Caudate nucleus (tissue), 63 donors: ENCODE measurements at places on chromosomes 13 and 19.
A peak's percentile ranks its signal among the peaks of the same experiment; 100 is the strongest.

DNA sequence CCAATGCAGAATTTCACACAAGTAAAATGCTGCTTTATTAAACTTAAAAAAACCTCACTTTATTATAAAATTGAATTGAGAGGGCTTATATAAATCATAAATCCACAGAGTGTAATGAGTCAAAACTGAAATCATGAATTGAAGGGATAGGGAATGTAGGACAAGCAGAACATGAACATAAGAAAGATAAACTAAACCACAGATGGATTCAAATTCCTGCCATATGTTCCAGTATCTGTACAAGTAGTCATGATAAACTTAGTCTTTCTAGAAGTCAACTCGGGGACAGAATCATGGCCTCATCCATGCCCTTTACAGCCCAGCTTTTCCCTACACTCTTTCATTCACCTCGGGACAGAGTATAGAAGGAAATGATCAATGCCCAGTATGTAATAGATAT is 16.6 kb downstream of the LMO7 start:
- no peak for DNase-seq

DNA sequence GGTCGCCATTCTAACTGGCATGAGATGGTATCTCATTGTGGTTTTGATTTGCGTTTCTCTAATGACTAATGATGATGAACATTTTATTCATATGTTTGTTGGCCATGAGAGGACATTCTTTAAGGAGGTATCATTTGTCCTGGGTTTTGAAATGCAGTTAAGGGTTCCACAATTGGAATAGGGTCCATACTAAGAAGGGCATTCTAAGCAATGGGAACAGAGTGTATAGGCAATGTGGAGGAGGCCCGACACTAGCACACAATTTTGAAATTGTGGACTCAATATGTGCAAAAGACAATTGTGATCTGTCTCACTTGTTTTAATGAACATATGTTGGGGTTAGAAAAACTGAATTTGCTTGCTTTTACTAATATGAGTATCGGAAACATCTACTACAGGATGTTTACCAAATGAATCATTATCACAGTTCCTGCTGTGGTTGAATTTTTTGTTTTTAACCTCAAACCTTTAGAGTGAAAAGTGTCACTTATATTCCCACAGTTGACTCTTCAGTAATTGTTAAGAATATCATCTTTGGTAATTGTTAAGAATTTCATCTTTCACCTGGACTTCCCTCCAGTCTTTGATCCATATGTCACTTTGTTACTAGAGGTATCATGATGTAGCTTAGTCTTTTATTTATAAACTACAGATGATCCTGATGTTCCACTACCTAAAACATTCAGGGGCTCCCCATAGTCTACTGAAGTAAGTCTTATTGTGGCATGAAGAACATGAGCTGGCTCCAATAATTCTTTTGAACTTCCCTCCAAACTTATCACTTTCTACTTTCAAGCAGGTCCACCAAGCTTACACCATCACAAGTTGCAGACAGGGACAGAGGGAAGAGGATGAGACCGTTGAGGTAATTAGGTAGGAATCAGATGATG is 109.7 kb upstream of the KLF12 start:
- DNase-seq: no peak

GRCh38 chr19:10533646-10534386 is 9.9 kb upstream of the ATG4D start:
- DNase-seq: no peak

GRCh38 chr19:41612483-41612882 is 14.4 kb downstream of the CEACAM4 start:
- no peak for DNase-seq

GRCh38 chr19:30227661-30228112 is 144.5 kb upstream of the ZNF536 start:
- no peak for DNase-seq

GRCh38 chr19:45254044-45254531 is 3.0 kb downstream of the MARK4 start:
- no peak for DNase-seq

DNA sequence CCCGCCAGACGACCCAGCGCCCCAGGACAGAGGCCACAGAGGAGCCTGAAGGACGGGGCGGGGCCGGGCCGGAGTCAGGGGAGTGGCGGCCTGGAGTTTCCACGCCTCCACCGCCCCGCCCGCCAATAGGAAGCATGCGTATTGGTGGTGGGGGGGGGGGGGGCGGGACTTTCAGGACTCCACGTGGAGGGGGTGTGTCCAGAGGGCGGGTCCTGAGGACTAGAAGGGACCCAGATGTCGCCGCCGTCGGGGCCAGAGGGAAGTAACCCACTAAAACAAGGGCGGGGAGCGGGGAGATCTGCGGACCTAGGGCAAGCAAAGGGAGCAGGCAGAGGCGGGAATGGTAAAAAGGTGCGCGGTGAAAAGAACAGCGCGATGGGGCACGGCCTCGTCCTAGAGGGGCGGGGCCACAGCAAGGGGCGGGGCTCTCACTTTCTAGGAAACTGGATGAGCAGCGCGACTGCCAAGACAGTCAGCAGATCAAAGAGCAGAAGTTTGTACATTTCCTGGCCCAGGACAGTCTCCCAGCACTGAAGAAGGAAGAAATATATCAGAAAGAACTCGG is 2.8 kb upstream of the LENG1 start:
- no peak for DNase-seq

GRCh38 chr19:11942008-11942842 is 17.3 kb downstream of the ZNF700 start:
- DNase-seq: no peak

DNA sequence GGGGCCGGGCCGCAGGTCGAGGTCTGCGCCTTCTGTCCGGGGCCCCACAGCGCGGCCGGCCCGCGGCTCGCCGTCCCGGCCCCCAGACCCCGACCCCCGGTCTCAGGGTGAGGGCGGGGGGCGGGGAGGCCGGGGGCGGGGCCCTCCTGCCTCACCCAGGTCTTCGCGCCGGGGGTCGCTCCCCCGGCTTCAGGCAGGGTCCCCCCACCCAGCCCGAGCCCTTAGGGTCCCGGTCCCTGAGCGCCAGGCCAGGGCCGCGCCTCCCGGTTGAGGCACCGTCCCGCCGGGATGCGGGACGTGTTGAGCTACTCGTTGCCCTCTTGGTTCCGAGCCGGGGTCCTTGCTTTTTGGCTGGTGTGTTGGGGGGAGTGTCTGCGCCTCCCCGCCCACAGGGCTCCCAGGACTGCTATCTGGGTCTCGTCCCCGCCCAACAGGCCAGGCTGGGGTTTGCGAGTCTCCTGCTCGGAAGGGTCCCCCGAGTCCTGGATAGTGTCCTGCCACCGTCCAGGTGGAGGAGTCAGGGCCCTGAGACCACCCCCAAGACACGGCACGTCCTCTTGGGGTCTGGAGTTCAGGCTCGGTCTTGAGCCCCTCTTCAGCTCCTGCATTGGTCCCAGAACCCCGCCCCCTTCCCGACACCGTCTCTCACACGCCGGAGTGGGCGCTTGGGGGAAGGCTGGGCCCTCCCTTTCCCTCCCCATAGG is 452 bp downstream of the PIAS4 start:
- DNase-seq: no peak

GRCh38 chr13:53285896-53286430 is 257.4 kb downstream of the OLFM4 start:
- DNase-seq: no peak

GRCh38 chr19:48819366-48819816 is 8.6 kb upstream of the BCAT2 start:
- no peak for DNase-seq

GRCh38 chr13:100069278-100069677 is 19.6 kb upstream of the PCCA start:
- DNase-seq: no peak

GRCh38 chr13:113836768-113837559 is 26.9 kb downstream of the GAS6 start:
- DNase-seq: no peak

GRCh38 chr13:91270031-91270430 is 77.5 kb upstream of the MIR17HG start:
- DNase-seq: no peak

DNA sequence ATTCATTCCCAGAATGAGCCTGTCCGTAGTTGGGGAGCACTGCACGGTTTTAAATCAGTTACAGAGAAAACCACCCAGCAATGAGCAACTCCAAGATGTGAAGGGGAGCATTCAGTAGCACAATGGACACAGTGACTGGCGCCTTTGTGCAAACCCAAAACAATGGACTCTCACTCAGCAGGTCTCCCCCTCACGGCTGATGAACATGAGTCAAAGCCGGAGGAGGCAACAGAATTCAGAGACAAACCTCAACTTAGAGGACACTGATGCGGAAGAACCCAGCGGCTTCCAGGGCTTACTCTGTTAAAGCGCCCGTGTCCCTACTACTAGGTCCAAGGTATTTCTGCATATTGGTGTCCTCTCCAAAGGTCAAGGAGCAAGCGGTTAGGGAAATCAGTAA is 17.7 kb downstream of the PLEKHF1 start:
- peak; percentile 62 for DNase-seq

GRCh38 chr13:24250376-24251057 is 58.9 kb upstream of the C1QTNF9 start:
- DNase-seq: no peak

- no peak for DNase-seq
These were observed 21.6 kb downstream of the VASP start for GRCh38 chr19:45528744-45529419.

GRCh38 chr19:41928221-41928683 is at the start of gene ERFL:
TSS of gene ERFL (minus strand) at chr19:41928449. CDS start at chr19:41912919, 15,530 bp downstream.
- DNase-seq: no peak

- DNase-seq: no peak
These were observed 225.9 kb downstream of the OLFM4 start for GRCh38 chr13:53254500-53254899.

- DNase-seq: no peak
These were observed 4.3 kb downstream of the ZNF114 start for GRCh38 chr19:48274173-48274572.

GRCh38 chr13:50126993-50127725 is 111.9 kb downstream of the KCNRG start:
- DNase-seq: no peak
